ENCODE measurements at places on chromosomes 7 and 10.
A peak's percentile ranks its signal among the peaks of the same experiment; 100 is the strongest.

GRCh38 chr7:44396496-44396895 is 71.1 kb upstream of the CAMK2B start:
- H3K27ac ChIP-seq: no peak overlapping the region
- H3K36me3 ChIP-seq: peaks cover 17% of the 10 kb centered on the region
- no peak for DNase-seq
- peaks cover 33% of the 10 kb centered on the region for H3K4me1 ChIP-seq

- no peak overlapping the region for H3K27ac ChIP-seq
- H3K27me3 ChIP-seq: no peaks in the 10 kb centered on the region
- no peak for DNase-seq
These were observed 637 bp downstream of the RPEL1 start for GRCh38 chr10:103246324-103246723.

GRCh38 chr7:33685503-33685902 is 219.8 kb upstream of the BMPER start:
- no peaks in the 10 kb centered on the region for H3K27me3 ChIP-seq
- H3K4me1 ChIP-seq: no peaks in the 10 kb centered on the region
- DNase-seq: no peak

DNA sequence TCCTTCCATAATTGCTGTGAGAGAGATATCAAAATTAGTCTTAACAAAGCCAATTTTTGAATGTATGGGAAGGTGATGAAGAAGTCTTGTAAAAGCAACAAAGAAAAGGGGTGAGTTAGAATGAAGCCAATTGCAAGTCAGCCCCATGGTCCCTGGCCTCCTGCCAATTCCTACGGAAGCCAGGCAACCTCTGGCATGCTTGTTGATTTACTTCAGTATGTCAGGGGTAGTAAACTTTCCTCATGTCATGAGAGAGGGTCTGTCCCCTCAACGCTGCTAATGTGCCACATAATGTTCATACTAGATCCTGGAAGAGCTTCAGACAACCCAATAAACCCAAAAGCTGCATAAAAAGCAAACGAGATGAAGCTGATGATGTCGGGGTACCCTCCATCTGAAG is 159.1 kb upstream of the YAE1 start:
- no peak for DNase-seq
- H3K36me3 ChIP-seq: no peaks in the 10 kb centered on the region
- H3K4me1 ChIP-seq: no peaks in the 10 kb centered on the region
- H3K4me3 ChIP-seq: no peak overlapping the region

DNA sequence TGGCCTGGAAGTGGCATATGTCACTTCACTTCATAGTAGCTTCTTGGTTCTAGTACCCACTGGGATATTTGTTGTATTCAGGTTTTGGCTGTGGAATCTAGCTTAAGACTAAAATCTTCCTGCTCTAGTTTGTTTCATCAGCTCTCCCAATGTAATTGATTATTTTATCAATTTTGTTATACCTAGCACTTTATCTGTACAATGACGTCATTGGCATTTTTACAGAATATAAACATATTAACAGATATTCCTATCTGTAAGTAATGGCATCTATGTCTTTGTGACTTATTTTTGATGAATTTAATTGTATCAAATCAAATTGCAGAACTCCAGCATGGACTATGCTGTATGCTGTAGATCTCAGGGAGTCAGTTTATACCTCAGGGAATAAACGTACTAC is 19.7 kb downstream of the KIAA1217 start:
- H3K36me3 ChIP-seq: peaks cover 23% of the 10 kb centered on the region
- H3K27ac ChIP-seq: no peak overlapping the region
- peaks cover 16% of the 10 kb centered on the region for H3K4me1 ChIP-seq
- H3K4me3 ChIP-seq: no peak overlapping the region

GRCh38 chr10:16816830-16817124 is 447 bp downstream of the RSU1 start:
- no peak for DNase-seq
- H3K4me3 ChIP-seq: peak overlapping the region; percentile 77
- H3K27ac ChIP-seq: peak overlapping the region; percentile 84
- H3K36me3 ChIP-seq: no peaks in the 10 kb centered on the region
